Uterus (tissue), 4 donors: ENCODE measurements at places on chromosomes 5 and 9.

- no peak for DNase-seq
Measured at GRCh38 chr9:24118190-24118589, 292.1 kb upstream of the ELAVL2 start.

DNA sequence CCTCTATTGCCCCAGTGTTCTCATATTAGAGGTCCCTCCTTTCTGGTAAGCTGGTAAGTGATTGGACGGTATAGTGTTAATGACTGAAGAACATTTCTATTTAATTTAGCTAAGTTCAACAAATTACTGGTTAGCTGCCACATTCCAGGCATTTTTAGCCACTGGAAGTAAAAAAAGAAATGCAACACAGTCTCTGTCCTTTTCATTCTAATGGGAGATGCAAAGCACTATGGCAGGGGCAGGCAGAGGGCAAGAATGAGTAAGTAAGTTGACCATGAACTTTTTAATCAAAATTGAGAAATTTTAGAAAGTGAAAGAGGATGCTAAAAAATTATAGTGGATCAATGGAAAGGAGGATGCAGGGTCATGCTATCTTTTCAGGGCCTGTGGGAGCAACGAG, 137.4 kb downstream of the GPBP1 start:
- no peak for DNase-seq

- no peak for DNase-seq
Measured at GRCh38 chr5:154547551-154547950, 69.5 kb upstream of the HAND1 start.

- no peak for DNase-seq
Measured at GRCh38 chr5:133985540-133986180, 17.2 kb upstream of the C5orf15 start.

DNA sequence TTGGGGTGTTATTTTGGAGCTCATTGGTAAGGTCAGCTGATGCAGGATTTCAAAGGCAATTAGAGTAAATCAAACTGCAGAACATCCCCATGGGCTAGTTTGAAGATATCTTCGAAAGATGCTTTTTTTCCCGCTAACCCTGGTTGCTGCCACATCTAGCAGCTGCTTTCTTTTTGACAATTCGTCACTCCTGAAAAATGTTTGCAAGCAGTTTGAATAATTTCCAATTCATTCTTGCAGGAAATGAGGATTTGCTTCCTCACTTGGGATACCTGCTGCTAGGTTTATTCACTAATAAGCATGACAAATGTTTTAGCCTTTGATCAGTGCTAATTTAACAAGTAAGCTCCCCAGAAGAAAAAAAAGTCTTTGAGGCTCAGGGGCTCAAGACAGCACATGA, 649.6 kb upstream of the RORB start:
- DNase-seq, result no peak

DNA sequence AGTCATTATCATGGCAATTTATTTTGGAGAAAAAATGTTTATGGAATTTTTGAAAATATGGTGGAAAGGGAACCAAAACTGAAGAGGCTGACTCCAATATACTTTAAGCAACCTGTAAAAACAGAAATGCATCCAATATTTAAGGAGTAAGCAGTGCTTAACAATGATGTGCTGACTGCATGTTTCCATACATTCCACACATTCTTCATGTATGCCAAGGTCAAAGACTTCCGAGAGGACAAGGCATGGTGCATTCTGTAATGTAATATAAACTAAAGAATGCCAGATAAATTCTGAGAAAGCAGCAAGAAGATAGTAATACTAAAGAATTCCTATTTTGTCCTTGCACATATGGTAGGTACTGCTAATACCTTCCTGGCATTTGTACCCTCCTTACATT, 2015.9 kb upstream of the CDH9 start:
- DNase-seq, result no peak

DNA sequence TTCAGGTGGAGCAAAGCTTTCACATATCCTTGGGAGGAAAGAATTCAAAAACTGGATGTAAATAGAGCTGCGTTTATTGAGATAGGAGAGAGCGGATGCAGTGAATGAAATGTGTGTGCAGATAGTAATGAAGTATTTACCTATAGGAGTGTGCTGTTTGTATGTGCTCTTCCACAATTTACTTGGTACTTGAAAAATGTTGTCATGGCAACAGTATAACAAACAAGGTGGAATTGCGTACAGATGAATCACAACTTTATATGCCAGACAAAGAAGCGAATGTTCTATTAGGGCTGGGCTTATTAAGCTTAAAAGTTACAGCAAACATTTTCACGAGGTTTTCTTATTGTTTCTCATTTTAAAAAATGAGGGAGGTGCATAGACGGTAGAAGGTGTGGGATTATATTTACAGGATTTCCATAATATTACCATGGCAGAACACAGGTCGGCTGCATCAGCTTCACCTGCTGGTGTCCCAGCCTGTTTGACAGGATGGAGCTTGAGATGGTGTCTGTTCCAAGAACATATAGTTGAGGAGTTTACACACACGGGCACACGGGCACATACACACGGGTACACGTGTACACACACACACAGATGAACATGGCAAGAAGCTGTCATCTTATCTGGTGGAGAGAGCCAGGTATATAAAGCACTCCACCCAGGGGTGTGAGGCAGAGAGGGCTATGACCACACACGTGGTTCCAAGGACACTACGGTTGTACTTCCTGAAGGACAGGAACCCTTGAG, 155.7 kb downstream of the RMI1 start:
- no peak for DNase-seq

DNA sequence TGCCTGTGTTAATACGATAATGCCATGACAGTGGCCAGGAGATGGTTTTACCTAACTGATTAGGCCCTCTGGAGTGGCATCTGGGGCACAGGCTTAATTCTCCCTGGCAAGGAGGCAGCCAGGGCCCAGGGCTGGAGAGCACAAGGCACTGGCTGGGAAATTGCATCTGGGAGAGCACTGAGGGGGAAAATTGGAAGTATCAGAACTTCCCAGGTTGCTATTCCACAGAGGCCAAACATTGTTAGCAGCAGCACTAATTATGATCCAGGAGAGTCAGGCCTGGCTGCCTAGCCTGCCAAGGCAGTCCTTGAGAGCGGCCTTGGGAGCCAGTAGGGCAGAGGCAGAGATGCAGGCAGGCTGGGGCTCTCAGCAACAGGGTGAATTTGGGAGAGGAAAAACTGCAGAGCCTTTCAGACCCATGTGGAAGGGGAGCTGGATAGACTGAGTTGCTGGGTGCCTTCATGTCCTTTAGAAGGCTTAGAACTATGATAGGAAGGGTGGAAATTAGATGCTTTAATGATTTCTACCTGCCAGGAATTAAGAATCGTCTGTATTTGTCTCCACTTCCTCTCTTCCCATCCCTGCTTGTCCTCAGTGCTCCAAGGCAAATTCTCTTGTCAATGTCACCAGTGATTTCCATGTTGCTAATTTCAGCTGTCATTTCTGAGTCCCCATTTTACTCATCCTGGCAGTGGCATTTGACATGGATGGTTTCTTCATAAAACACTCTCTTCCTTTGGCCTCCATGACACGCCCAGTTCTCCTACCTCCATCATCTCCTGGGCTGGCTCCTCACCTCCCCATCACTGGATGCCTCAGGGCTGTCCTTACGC, 56.1 kb upstream of the HSPA9 start:
- no peak for DNase-seq

DNA sequence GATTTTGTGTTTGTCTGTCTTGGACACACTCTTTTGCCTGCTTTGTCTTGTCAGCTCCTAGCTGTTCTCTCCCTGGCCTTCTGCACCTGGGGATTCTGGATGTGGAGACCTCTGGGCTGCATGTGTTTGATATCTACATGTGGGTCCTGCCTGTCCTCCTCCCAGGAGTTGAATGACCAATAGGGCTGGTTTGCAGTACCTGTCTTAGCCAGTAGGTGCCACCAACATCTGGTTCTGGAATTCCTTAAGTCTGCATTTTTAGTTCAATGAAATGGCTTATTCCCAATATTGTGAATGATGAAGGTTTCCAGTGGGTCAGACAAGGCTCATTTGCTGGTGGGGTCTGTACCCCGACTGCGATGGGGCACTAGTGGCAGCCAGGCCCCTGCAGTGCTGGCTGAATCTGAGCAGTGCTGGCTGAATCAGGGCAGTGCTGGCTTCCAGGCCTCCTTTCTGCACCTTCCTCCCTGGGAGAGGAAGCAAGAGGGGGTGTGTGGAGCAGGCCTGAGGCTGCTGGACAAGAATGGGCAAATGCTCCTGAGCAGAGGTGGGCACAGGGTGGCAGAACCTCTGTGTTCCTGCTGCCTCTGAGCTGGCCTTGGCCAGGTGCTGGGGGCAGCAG, 73.3 kb downstream of the RXRA start:
- no peak for DNase-seq

- DNase-seq, result no peak
Measured at GRCh38 chr9:84499969-84500582, 159.5 kb upstream of the SLC28A3 start.
